ENCODE measurements at places on chromosomes 5 and 9.

DNA sequence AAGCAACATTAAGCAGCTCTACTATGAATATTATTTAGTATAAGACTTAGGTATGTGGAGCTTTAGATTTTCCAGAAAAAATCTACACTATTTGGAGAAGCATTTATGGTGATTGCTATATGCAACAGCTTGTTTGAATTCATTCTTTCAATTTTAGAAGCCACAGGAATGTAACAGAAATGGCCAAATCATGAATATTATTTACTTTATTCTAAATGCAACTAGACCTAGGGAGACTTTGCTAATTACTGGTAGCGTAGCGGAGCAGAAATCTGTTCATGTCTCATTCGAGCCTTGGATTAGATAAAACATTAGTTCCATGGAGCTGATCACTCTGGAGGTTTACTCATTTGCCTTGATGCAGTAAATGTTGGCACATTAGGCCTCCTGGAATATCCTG, 290.2 kb downstream of the ZNF608 start:
- DNase-seq = no peak

DNA sequence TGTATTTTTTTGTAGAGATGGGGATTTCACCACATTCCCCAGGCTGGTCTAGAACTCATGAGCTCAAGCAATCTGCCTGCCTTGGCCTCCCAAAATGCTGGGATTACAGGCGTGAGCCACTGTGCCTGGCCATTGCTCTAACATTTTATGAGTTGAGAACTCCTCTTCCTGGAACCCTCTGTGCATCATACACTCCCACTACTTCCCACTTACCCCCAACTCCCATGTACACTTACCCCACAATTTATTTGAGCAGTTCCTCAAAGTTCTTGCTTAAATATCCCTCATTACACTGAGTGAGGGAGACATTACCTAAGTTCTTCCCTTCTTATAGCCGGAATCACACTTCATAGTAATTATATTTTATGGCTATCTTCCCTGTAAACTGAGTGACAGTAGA, 42.9 kb upstream of the GALNT10 start:
- DNase-seq = no peak

DNA sequence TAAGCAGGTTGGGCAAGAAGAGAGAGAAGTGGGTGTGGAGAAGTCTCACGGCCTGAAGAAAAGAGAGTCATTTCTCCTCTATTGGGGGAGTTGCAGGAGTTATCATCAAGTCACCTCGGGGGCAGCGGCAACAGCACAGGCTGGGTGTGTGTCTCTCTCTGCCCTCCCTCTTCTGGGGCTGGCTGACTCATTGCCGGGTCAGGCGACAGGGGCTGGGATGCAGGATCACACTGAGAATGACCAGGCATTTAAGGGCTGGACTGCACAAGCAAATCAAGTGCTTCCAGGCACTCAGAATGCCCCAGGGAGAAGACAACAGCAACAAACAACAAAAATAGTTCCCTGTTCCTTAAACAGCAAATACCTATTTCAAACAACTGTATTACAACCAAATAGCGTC, 6.3 kb upstream of the EQTN start:
- DNase-seq = no peak

DNA sequence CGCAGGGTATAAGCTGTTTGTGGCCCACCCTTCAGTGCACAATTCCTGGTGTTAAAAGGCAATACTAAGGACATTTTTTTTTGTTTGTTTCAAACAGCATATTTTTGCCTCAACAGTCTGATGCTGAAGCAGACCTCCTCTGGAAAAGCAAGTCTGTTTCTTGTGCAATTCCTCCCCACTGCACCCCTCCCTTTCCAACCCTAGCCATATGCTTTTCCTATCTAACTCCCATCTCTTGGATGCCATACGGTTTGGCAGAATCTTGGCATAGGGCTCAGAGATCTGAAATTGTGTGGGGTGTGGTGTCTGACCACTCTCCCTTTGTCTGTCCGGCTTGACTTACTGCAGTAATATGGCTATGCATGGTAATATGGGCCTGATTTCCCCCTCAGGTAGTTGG, 161.6 kb downstream of the TMEM38B start:
- no peak for DNase-seq

GRCh38 chr9:137150617-137151457, 11.9 kb downstream of the GRIN1 start:
- peak; percentile 88 for DNase-seq

All from NCI-H1048 (cell line).